AG10803 (cell line): ENCODE measurements at places on chromosomes 7 and 10.

DNA sequence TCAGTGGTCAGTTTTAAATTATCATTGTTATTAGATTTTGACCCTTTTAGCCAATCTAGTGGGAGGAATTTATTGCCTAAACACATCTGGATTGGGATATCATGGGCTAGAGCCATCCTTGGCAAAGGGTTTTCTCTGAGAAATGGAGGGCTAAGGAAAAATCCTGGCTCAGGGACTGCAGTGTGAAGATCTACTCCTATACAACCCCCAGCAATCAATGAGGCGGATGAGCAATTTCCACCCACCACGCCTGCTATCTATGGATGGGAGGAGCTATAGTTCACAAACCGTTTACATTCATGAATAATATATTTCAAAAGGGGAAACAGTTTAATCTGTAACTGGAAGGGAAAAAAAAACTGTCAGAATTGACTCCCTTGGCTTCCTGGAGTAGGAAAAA, 2.7 kb downstream of the CAV1 start:
- no peak for DNase-seq

DNA sequence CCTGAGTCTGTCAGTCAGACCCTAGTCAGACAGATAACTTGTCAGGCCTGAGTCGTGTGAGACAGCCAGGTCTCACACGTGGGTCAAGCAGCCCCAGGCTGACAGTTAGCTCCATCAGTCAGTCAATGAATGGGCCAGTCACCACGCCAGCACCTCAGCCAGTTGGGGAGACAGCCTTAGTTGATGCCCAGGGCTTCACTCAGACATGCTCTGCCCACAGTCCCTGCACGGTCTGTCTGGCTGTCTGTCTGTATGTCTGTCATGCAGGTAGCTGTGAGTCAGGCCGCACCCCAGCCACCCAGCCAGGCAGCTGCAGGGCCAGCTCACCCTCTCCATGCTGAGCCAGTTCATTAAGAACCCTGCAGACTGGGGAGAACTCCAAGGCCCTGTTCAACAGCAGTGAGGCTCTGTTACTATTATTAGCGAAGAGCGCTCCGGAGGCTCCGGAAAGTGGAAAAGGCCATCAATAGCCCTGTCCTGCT, 141.1 kb upstream of the PCBD1 start:
- DNase-seq = no peak

GRCh38 chr10:27258838-27259812, 18.5 kb upstream of the ACBD5 start:
- DNase-seq = no peak

GRCh38 chr10:127115100-127115499, 81.3 kb downstream of the INSYN2A start:
- DNase-seq = no peak

DNA sequence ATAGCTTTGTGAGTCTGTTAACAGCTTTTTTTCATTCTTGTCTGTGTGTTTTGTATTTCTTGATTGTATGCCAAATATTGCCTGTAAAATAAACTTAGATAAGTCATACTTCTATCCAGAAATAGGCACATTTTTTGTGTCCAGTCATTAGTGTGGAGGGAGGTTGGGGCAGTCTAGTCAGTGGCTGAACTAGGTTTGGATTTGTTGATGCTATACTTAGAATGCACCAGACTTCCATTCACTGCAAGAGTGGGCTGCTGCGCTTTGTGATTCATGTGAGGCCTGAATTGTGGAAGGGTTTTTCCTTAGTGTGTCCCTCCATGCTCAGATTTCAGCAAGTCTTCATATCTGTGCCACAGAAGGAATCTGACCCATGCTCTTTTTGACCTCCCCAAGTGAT, 50.0 kb downstream of the TRUB1 start:
- peak; percentile 26 for DNase-seq

DNA sequence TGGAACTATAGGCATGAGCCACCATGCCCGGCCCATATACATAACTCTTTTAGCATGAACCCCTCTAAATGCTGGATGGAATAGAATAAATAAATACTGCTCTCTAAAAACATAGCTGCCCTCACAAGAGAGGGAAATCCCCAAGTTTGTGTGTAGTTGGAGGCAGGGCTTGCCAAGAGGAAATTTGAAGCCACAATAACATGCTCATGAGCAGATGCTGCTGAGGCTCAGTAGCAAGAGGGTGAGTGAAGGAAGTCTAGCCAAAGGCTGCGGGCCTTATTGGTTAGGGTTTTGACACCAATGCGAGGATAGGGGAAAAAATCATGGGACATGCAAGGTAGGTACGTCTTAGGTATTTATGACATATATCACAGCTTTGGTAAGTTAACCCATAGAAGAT, 17.3 kb downstream of the TPK1 start:
- DNase-seq = no peak

- peak; percentile 93 for DNase-seq
These were observed 56.7 kb upstream of the SEMA3A start for GRCh38 chr7:84251277-84251781.

DNA sequence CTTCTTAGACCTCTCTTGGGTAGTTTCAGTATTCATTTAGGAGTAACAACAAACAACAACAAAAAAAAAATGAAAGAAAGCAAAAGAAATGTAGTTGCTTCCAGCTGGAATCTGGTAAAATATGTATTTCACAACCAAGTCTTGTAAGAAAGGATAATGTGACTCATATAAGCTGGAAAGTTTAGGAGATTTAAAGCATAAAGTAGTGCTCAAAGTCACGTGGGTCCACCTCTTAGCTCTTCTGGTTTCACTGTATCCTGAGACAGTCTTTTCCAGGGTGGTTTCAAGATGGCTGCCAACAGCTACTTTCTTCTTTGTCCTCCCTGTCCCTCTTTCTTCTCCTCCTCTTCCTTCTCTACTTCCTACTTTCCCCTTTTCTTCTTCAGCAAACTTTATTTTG, 69.5 kb upstream of the CDK13 start:
- peak; percentile 59 for DNase-seq

- DNase-seq = no peak
These were observed 100.4 kb downstream of the ZNF467 start for GRCh38 chr7:149673006-149673405.
